CD4-positive, alpha-beta T cell treated with Interleukin-1 beta for 1 hour (primary cell): ENCODE measurements at places on chromosomes 1 and 21.
A peak's percentile ranks its signal among the peaks of the same experiment; 100 is the strongest.

DNA sequence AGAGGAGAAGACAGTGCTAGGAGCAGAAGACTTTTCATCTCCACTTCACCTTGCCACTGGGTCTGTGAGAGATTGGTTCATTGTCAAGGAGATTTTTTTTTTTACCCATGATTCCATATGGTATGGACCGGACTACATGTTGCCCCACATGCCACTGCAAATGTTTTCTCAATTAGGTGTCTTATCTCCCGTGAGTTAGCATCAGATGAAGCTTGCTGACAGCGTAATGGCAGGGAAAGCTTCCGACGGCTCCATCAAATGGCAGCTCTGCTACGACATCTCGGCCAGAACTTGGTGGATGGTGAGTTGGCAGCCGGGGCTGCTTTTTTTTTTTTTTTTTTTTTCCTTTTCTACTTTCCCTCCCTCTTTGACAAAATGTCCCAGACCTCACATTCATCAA is 217.2 kb upstream of the NFIA start:
- DNase-seq = no peak

DNA sequence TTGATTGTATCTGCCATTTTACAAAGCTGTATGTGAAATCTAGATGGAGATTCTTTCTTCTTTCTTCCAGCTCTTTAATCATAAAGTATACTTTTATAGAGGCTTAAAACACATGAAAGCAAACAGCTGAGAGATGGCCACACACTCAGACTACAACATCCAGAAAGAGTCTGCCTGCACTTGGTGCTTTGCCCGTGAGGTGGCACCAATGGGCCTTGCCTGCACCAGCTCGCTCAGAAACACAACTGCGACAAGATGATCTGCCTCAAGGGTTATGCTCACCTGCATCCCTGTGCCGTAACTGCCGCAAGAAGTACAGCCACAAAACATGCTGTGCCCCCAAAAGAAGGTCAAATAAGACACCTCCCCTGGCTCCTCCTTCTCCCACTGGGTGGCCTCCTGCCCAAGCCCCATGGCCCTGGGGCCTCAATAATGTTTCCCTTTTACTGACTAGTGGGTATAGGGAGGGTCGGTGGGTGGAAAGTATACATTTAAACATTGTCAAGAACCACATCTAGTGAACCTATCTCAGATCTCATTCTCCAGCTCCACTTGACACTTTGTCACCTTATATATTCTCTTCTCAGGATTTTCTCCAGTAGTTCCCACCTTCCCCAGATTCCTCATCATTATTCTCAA is 66.7 kb upstream of the ANGPTL3 start:
- peak; percentile 13 for DNase-seq

DNA sequence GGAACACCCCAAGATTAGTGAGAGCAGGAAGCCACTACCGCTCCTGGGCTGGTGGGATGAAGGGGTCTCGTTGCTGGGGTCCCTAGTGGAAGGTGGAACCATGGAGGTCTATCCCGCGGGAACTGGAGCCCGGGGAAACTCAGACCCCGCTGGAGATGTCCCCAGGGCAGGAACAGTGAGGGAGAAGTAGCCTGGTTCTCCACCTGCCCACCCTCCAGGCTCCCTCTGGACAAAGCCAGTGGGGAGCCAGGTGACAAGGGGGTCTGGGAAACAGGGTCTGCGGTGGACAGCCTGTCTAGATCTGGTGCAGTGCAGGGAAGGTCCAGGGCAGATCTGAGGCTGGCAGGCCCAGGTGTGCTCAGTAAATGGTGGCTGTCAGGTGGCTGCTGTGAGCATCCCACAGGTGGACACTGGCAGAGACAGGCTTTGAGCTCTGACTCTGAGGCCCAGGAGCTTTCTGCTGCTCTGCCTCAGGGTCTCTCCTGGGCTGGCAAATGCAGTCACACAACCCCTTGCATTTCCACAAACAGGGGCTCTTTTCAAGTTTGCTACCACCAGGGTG is 88.0 kb upstream of the TLR5 start:
- no peak for DNase-seq

GRCh38 chr1:155125511-155125945 is 2.1 kb upstream of the EFNA1 start:
- no peak for DNase-seq

GRCh38 chr1:197843401-197843800 is 59.0 kb upstream of the C1orf53 start:
- DNase-seq = no peak

GRCh38 chr1:230349020-230349393 is 77.1 kb downstream of the PGBD5 start:
- DNase-seq = no peak

DNA sequence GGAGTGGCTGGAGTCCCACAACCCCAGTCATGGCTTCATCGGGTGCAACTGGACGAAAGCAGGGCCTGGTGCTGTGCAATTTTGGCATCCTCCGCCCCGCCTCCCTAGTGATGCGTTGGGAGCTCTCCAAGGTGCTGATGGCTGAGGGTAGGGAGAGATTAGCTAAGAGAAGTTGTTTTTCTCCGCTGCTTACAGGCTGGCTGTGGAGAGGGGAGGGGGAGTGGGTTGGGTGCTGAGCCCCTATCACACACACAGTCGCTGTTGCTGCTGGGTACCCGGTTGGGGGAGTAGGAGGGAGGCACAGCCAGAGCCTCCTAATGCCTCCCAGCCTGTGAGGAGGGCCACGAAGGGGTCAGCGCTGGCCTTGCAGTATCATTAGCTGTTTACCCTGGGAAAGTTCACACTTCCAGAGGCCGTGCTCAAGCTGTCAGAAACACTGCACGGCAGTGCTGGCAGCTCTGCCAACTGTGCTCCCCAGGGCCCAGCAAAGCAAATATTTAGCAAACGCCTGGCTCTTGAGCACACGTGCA is 110.0 kb downstream of the GRIK3 start:
- DNase-seq = no peak

GRCh38 chr1:211327346-211327921 is 801 bp downstream of the TRAF5 start:
- peak; percentile 30 for DNase-seq

DNA sequence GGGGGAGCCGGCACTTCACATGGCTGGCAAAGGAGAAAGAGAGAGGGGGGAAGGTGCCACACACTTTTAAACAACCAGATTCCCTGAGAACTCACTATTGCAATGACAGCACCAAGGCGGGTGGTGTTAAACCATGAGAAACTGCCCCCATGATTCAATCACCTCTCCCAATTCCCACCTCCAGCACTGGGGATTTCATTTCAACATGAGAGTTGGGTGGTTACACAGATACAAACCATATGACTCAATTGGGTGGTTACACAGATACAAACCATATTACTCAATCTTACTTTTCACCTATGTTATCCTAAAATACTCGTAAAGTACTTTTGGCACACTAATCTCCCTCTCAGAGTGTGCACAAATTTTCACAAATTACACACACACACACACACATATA is 1097.5 kb upstream of the TMPRSS15 start:
- no peak for DNase-seq

DNA sequence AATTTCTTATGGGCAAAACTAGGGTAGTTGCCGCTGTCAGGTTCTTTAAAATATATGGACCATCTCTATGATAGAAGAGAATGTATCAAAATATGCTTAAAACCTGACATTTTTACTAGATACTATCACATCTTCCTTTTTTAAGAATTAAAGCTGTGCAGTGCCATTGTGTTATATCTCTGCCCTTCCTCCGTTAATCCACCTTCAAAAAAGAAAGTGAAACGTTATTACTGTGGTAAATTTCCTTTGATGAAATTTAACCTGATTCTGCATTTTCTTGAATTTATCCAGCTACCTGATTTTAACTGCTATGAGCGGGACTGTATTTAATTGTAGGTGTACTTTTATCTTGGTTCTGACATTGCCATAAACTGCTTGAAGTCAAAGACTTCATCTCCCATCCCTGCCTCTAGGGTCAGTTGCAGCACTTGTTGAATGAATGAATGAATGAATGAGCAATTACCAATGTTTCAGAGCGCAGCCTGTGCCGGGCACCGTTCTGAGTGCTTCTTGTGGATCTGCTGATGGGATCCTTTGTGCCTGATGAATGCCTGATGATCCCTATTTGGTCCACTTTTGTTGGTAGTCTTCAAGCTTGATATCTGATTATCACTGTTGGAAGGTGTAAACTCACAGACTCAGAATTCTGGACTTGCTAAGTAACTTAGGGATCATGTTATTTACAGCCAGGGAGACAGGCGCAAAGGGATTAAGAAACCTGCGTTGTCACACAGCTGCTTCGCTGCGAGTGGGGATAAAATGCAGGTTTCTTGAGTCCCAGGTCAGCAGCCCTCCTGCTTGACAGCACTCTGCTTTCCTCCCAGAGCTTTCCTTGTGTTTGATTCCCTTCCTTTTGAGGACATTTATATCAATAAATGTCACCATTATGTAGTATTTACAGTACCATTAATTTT is 30.1 kb downstream of the SMYD2 start:
- no peak for DNase-seq

DNA sequence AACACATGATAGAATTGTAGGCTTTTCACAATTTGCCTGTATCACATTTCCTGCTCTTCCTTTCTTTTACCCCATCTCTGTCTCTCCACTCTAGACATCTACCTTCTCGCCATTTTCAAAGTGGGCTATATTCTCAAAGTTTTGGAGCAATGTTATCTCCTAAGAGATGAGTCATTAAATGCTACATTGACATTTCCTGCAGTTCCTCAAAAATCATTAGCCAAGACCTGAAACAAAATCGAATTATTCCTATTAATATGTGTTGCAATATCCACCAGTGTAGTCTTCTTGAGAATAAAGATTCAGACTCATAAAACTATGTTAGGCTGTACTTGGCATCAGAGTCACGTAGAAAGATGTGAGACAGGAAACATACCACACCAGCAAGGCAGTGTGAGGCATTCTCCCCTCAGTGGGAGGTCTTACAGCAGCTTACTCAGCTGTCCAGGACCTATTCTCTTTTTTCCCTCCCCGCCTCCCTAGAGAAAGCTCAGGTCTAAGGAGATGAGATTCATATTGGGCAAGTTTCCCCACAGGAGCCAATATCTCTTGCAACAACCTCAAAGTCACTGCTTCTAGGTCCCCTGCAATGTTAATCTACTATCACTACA is 38.8 kb downstream of the FRRS1 start:
- no peak for DNase-seq

- no peak for DNase-seq
Measured at GRCh38 chr1:5982276-5982675, 9.9 kb downstream of the NPHP4 start.

GRCh38 chr1:5901841-5902240 is 90.4 kb downstream of the NPHP4 start:
- DNase-seq = no peak

GRCh38 chr1:188641566-188642211 is 1812.9 kb downstream of the PLA2G4A start:
- DNase-seq = no peak
